CD4-positive, alpha-beta T cell treated with Interleukin-12 subunit alpha and Interleukin-12 subunit beta, for 1 hour (primary cell): ENCODE measurements at places on chromosomes 4 and X.
A peak's percentile ranks its signal among the peaks of the same experiment; 100 is the strongest.

GRCh38 chrX:13732246-13733067, 2.0 kb downstream of the TRAPPC2 start:
- DNase-seq = no peak

GRCh38 chr4:65671372-65671771, 1.1 kb upstream of the EPHA5 start:
- DNase-seq = no peak

- no peak for DNase-seq
Measured at GRCh38 chr4:85807247-85807950, 332.4 kb downstream of the ARHGAP24 start.

- no peak for DNase-seq
Measured at GRCh38 chr4:6044276-6044675, 26.0 kb upstream of the C4orf50 start.

GRCh38 chr4:16658183-16658582, 240.3 kb downstream of the LDB2 start:
- DNase-seq = no peak

GRCh38 chr4:104693601-104694201, 199.0 kb upstream of the CXXC4 start:
- peak; percentile 1 for DNase-seq

- no peak for DNase-seq
Measured at GRCh38 chr4:10183462-10183861, 66.9 kb upstream of the WDR1 start.

DNA sequence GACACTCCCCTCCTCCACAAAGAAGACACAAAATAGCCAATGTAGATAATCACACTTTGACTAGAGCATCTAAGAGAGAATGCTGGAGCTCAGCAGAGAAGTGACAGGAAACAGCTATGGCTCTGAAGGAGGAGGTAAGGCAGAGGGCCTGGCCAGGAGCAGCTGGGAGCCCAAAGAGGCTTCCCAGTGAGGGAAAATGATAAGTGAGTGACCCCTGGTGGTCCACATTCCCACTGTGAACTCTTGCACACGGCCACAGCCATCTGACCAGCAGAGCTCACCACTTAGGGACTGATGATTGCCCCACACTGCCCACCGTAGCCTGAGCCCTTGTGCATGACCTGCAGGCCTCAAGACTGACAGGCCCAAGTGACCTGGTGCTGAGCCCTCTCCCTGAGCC, 162.7 kb upstream of the GALNTL6 start:
- DNase-seq = no peak

DNA sequence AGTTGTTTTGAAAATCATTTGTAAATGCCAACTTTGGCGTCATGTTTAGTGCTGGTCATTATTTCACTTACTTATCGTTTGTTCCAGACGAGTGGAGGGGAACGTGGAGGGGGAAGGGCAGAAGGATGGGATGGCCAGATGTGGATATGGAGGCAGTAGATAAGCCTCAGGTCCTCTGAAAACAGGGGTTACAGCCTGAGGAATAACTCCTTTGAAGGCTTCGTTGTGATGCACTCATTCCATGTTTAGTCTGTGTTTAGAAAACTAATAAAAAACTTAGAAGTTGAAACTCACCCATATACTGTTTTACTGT, 1.1 kb downstream of the MOB1B start:
- no peak for DNase-seq

- no peak for DNase-seq
Measured at GRCh38 chr4:11376571-11376970, 52.1 kb downstream of the HS3ST1 start.

DNA sequence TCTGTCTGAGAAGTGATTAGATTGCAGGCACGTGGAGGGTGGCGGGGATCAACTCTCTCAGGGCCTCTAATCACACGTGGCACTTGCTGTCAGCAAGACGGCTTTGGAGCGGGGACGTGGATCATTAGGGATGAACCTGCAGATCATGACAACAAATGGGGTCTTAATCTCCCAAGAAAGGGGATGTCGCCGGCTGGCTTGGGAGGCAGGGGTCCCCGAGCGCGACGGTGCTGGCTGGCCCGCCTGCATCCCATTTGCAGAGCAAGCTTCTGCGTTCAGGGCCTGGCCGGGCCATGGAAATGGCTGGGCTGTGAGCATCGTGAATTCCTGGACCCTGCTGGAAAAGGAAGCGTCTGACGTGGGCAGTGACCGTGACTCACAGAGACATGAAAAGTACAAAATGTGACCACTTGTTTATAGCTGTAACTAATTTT, 85.1 kb upstream of the SHOX start:
- DNase-seq = no peak

DNA sequence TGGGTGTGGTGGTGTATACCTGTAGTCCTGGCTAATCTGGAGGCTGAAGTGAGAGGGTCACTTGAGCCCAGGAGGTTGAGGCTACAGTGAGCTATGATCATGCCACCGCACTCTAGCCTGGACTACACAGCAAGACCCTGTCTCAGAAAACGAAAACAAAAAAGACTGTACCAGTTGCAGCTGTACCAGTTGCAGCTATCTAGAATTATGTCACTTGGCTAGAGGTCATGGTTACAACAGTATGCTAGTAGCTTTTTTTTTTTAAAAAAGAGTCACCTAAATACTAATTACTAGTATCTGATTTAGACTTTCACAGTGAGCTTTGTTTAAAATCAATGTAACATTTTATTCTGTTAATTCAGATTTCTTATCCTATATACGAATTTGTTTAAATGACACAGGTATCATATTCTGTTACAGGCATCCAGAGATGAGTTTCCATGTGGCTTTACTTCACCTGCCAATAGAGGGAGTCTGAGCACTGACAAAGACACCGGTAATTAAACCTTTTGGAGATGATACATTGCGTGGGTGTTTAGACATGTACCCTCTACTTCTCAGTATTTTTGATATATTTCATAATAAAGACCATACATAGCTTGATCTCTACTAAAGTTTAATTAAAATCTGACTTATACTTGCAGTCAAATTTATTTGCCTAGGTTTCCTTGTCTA, 100.2 kb upstream of the IL13RA1 start:
- DNase-seq = no peak

DNA sequence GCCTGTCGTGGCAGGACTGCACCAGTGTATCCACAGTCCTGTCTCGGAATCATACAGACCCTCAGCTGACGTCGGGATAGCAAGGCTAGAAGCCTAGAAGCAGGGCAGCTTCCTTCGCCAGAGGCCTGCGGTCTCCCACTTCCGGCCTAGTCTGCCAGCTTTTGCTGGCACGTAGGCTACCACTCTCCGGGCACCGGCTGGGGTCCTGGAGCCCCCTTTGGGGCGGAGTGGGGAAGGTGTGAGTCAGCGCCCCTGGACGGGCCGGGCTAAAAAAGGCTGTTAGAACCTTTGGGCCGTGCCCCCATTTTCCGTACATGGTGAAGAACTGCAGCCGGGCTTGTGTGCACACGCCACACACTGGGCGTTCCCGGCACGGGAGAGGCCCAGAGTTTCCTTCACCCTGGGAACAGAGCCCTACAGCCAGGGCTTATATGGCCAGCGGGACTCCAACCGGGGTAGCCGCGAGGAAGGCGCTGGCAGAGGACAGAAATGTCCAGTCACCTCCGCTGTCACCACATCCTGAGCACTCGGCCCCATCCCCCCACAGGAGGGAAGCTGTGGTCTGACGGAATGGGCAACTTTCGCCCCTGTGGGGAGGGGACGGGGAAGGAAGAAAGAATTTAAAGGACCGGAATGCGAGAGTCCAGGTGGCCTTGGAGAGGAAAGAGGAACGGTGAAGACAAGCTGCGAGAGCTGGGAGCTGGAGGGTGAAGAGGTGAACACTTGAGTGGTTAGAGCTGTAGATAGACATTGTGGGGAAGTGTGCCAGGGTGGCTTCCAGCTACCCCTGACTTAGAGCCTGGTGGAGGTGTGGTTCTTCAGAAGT, 4.6 kb downstream of the MAGIX start:
- DNase-seq = peak; percentile 75

- DNase-seq = no peak
Measured at GRCh38 chr4:173565281-173565680, 35.3 kb upstream of the HAND2 start.

DNA sequence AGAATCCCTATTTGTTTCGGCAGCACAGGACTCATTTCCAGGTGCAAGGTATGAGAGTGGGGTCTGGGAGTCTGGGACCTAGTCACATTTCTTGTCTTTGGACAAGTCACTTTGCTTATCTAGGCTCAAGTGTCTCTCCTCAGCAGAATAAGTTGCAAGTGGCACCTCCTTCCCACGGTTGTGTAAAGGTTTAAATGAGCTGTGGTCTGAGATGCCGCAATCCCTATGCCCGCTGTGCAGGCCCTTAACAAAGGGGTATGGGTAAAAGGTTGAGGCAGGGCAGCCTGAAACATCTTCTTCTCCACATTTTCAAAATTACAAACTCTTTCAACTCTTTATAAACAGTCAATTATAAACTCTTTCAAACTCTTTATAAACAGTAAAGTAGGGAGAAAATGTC, 93.7 kb downstream of the RTL5 start:
- no peak for DNase-seq

- DNase-seq = no peak
Measured at GRCh38 chrX:19683358-19683757, 168.1 kb upstream of the MAP3K15 start.

DNA sequence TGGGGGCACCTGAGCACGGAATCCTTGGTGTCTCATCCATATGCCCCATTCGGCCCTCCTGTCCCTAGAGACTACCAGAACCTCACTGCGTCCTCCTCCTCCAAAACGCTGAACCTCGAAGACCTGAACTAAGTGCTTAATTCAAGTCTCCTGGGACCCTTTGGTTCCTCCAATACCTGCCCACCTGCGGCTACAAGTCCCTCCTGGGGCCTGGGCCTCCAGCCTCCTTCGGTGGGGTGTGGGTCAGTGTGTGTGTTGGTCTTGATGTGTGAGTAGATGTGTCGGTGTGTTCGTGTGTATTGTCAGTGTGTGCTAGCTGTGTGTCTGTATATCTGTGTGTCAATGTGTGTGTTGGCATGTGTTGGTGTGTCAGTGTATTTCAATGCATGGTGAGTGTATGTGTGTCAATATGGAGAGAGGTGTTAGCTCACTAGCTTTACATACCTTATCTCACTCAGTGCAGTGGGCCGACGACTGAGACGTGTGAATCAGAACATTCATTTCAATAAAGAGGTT, 2.6 kb upstream of the SEPTIN6 start:
- DNase-seq = no peak

GRCh38 chr4:60579335-60579734, 620.8 kb upstream of the ADGRL3 start:
- no peak for DNase-seq

DNA sequence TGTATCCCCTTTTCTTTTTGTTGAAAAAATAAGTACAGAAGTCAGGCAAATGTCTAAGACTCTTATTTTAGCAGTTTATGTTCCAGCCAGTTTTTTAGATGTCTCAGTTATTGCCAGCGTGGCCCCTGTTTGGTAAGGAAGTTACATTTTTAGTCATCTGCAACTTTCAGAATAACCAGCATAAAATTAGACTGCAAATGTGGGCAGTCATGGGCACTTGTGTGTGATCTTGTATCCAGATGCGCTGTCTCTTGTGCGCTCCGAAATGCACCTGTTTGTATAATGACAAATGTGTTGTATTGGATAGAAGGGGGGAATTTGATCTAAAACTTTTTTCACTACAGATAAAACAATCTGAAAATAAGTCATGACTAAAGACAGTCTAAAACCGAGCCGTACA, 44.3 kb upstream of the CLCN4 start:
- DNase-seq = no peak

DNA sequence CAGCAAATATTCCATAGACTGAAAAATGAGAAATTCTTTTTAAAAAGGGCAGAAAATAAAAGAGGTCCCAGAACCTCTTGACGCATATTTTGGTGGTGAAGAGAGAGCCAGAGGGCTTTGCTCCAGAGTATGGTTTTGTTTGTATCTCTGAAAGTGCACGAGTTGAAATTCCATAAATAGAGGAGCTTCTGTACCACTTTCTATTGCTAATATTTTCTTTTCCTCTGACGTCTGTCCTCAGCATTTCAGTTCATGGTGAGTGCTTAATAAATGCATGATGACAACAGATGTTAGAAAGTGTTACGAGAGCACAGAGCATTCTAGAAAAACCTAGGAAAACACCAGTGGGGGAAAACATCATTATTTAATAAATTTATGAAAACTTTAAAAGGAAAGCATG, 145.6 kb downstream of the AMELX start:
- DNase-seq = no peak

- DNase-seq = no peak
Measured at GRCh38 chr4:159178151-159178546, 75.3 kb downstream of the RAPGEF2 start.

DNA sequence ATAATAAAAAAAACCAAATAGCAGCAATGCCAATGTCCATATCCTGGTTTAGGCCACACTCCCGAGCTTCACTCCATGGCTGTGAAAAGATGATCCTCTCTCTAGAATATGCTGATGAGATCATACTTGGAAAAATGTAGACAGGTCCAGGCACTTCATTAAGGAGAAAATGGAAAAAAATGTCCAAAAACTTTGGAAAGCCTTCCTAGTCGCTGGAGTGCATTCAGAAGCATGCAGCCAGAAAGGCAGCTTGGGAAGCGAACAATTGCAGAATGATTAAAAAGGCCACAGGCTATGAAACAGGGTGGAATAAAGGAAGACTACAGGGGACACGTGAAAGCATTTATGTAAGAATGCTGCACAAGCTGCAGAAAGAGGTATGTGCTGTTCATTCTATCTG, 165.6 kb upstream of the HCCS start:
- DNase-seq = no peak

DNA sequence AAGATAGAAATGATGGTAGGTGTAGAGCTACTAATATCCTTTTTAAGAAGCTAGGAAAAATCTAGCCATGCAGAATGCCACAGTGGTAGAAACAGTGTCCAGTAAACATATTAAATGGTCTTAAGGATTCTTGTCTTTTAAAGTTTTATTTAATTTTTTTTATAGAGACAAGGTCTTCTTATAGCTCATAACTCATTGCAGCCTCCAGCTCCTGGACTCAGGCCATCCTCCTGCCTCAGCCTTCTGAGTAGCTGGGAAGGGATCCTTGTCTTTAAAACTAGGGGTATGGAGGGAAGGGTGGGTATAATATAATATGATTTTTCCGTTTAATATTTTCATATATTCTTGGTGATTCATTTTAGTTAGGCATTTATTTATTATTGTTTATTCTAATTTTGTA, 3.8 kb downstream of the TMEM165 start:
- no peak for DNase-seq

DNA sequence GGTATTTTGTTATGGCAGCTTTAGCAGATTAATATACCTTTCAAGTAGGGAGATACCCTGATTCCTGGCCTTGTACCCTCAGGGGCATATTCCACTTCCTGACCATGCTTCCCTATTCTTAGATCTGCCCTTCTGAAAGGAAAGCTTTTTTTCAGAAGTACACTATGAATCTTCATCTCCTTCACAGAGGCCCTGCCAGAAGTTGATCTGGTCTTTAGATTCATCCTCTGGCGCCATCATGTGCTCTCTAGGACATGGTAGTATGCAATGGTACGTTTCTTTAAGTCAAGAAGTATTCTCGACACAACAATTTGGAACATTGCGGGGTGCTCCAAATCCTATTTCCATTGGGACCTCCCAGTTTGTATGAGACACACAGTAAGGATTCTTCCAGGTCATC, 39.6 kb upstream of the DIPK2B start:
- no peak for DNase-seq
